ENCODE measurements at places on chromosomes 3 and 15. TPM values are rescaled to one million over a fixed set of nuclear protein-coding genes. Genes with fewer than 3 reads are reported as not detected.

DNA sequence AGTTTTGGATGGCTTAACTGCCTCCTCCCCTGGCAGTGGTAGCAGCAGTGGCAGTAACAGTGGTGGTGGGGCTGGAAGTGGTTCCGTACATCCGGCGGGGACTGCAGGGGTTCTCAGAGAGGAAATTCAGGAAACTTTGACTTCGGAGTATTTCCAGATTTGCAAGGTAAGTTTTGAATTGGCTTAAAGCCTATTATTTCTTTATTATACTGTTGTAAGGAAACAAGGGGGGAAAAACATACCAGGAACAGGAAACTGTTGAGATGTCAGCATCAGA lies 1.5 kb downstream of the STXBP5L start:
- no peak for DNase-seq
- no peak overlapping the region for H3K27ac ChIP-seq
- H3K4me3 ChIP-seq, result peak overlapping the region; percentile 46
- H3K4me1 ChIP-seq, result peaks cover 17% of the 10 kb centered on the region

DNA sequence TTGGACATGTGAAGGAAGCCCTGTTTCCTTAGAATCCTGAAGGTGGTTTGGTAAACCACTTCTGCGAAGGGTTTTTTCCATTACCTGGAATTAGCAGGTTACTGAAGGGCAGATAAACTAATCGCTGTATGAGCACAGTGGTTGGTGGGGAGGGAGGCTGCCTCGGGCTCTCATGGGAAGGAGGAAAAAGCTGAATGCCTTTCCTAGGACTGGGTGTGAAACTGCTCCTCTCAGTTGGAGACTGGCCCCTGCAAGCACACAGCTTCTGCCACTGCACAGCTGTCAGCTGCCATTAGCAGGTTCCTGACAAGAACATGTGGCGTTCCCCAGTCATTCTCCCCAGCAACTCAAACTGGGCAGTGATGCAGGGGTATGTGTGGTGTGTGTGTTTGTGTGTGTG lies 376.3 kb downstream of the GAP43 start:
- H3K4me3 ChIP-seq, result no peak overlapping the region
- H3K4me1 ChIP-seq, result no peaks in the 10 kb centered on the region
- DNase-seq, result no peak
- peaks cover 4% of the 10 kb centered on the region for H3K27me3 ChIP-seq

DNA sequence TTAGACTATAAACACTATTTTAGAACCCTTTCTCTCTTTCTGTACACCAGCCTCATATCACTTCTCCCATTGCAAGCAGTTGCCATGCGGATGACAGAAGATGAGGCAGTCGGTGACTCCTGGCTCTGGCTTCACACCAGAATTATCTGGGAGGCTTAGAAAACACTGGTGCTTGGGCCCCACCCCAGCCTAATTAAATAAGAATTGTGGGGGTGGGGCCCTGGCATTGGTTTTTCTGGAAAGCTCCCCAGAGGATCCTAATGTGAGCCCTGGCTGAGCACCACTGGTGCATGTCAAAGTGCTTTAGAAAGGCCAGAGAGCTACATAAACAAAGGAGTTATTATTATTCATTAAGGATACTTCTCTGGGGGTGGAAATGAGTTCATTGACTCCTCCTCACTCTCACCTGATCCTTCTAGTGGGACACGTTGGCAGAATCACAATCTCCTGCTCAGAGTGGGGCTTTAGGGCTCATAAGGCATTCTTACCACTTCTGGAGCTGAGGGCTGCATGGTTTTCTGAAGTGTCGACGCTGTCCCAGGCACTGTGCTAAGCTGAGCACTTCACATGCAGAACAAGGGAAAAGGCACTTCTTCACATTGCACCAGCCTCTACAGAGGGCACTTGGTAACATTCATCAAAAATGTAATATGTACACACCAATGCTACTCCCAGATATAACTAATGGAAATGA lies 188.5 kb upstream of the TLE3 start:
- H3K27ac ChIP-seq, result no peak overlapping the region
- H3K4me1 ChIP-seq, result peaks cover 46% of the 10 kb centered on the region
- H3K27me3 ChIP-seq, result no peaks in the 10 kb centered on the region
- no peak for DNase-seq

GRCh38 chr3:150014782-150015181 lies 44.1 kb upstream of the PFN2 start:
- no peak overlapping the region for H3K4me3 ChIP-seq
- no peak overlapping the region for H3K27ac ChIP-seq
- no peaks in the 10 kb centered on the region for H3K36me3 ChIP-seq

DNA sequence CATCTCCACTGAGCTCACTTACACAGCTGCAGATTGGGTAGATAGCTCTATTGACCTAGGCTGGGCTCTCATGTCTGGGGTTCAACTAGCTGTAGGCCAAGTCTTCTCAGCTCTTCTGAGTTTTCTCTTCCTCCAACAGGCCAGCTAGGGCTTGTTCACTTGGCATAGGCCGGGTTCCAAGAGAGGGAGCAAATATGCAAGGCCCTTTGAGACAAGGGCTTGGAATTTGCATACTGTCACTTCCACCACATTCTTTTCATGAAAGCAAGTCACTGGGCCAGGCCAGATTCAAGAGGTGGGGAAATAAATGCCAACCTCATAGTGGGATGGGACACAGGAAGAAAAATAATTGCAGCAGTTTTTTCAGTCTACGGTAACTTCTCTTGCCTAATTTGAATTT lies 25.2 kb downstream of the PIGB start:
- no peak overlapping the region for H3K4me3 ChIP-seq
- no peaks in the 10 kb centered on the region for H3K27me3 ChIP-seq
- no peak for DNase-seq
- H3K27ac ChIP-seq, result peak overlapping the region; percentile 12
- H3K36me3 ChIP-seq, result peaks cover 65% of the 10 kb centered on the region
- H3K4me1 ChIP-seq, result no peaks in the 10 kb centered on the region

DNA sequence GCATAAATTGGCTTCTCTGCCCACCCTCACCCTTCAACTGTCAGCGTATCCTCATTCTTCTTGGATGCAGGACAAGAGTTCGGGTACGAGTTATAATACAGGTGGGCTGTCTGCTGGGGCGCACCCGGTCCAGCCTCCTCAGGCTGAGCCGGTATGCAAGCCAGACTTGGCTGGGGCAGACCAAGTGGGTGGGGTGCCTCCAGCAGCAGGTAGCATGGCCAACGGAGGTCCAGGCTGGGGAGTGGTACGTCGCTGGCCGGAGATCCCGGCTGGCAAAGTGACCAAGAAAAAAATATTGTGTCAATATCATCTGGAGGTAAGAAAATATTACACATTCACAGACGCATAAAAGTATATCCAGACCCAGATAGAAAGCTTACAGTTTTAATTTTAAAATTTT lies 45.6 kb downstream of the GATM start:
- no peaks in the 10 kb centered on the region for H3K4me1 ChIP-seq
- H3K4me3 ChIP-seq, result no peak overlapping the region
- no peaks in the 10 kb centered on the region for H3K36me3 ChIP-seq
- no peak for DNase-seq
- H3K27me3 ChIP-seq, result peaks cover 13% of the 10 kb centered on the region

GRCh38 chr3:133574260-133574881 lies 885 bp downstream of the CDV3 start:
- no peaks in the 10 kb centered on the region for H3K27me3 ChIP-seq
- DNase-seq, result peak; percentile 76
- H3K4me3 ChIP-seq, result peak overlapping the region; percentile 93
- peaks cover 46% of the 10 kb centered on the region for H3K36me3 ChIP-seq

GRCh38 chr3:66795365-66795764 lies 202.7 kb upstream of the KBTBD8 start:
- H3K4me1 ChIP-seq, result no peaks in the 10 kb centered on the region
- H3K27ac ChIP-seq, result no peak overlapping the region
- H3K27me3 ChIP-seq, result peaks cover 23% of the 10 kb centered on the region
- no peaks in the 10 kb centered on the region for H3K36me3 ChIP-seq
- H3K4me3 ChIP-seq, result no peak overlapping the region
- no peak for DNase-seq

- H3K27ac ChIP-seq, result no peak overlapping the region
- H3K27me3 ChIP-seq, result no peaks in the 10 kb centered on the region
- DNase-seq, result no peak
- H3K4me1 ChIP-seq, result no peaks in the 10 kb centered on the region
- peaks cover 6% of the 10 kb centered on the region for H3K36me3 ChIP-seq
These were observed 68.1 kb downstream of the PGPEP1L start for GRCh38 chr15:98939311-98940080.

DNA sequence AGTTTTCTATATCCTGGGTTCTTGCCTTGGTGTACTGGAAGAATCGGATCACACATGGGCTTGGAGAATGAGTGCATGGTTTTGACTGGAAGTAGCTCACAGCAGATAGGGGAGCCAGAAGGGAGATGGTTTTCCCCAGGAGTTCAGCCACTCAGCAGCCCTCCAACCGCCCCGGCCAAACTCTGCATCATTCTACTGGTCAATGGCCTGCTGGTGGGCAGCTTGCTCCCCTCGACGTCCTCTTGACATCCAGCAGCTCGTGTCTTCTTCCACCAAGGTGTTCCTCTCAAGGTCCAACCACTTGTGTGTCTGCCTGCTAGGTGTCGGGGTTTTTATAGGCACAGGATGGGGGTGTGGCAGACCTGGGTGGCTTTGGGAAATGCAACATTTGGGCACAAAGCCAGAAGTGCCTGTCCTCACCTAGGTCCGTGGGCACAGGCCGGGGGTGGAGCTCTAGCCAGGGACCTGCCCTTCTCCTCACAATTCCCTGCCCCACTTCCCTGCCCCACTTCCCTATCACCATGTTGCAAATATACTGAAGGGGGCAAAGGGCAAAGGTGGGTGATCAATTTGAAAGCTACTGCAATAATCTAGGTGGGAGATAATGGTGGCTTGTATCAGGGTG lies 3.0 kb upstream of the GTPBP8 start:
- H3K36me3 ChIP-seq, result no peaks in the 10 kb centered on the region
- H3K4me1 ChIP-seq, result peaks cover 47% of the 10 kb centered on the region
- no peaks in the 10 kb centered on the region for H3K27me3 ChIP-seq
- H3K4me3 ChIP-seq, result no peak overlapping the region
- peak overlapping the region; percentile 22 for H3K27ac ChIP-seq
- no peak for DNase-seq

DNA sequence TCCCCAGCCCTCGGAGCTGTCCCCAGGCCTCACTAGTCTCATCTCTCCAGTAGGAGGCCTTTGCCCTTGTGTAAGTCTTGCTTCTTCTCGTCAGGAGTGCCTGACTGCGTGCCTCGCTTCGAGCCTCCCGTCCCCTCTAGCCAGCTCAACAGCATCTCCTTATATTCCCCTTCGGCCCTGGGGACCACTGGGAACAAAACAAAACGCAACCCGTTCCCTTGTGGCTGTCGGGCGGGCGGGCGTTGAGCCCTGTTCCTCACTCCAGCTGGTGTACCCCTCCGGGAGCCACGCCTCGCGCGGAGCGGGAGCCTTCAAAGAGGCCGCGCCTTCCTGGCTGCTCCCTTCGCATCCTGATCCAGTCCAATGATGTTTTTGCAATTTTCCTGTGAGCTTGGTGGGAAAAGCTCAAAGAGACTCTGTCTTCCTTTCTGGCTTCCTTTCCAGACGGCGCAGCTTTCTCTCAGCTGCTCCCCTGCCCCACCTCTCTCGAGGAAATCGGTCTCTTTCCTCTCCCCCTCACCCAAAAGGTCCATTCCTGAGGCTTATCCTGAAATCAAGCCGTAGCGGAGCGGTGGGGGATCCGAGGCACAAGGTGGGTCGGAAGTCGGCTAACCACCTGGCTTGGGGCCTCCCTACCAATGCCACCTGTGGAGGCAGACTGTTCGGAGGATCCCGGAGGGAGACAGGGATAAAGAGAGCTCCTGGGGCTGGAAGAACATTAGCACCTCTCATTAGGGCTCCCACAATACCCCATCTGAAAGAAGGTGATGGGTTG lies 33.4 kb upstream of the SRP14 start:
- no peak for DNase-seq
- no peaks in the 10 kb centered on the region for H3K27me3 ChIP-seq
- H3K4me3 ChIP-seq, result peak overlapping the region; percentile 16
- peaks cover 34% of the 10 kb centered on the region for H3K4me1 ChIP-seq

GRCh38 chr3:88038566-88038965 lies 20.2 kb downstream of the CGGBP1 start:
- H3K36me3 ChIP-seq, result no peaks in the 10 kb centered on the region
- no peak for DNase-seq
- no peak overlapping the region for H3K27ac ChIP-seq
- H3K4me1 ChIP-seq, result peaks cover 12% of the 10 kb centered on the region
- H3K27me3 ChIP-seq, result no peaks in the 10 kb centered on the region

GRCh38 chr15:74725225-74725774 lies at the start of gene CYP1A1:
TSS of gene CYP1A1 (minus strand) at chr15:74725528. CDS start at chr15:74723097, 2,431 bp downstream.
- peaks cover 11% of the 10 kb centered on the region for H3K4me1 ChIP-seq
- H3K27me3 ChIP-seq, result peaks cover 46% of the 10 kb centered on the region
- no peak within 1 kb of the TSS for H3K27ac ChIP-seq
- no peaks in the 10 kb centered on the region for H3K36me3 ChIP-seq
- DNase-seq, result no peak

DNA sequence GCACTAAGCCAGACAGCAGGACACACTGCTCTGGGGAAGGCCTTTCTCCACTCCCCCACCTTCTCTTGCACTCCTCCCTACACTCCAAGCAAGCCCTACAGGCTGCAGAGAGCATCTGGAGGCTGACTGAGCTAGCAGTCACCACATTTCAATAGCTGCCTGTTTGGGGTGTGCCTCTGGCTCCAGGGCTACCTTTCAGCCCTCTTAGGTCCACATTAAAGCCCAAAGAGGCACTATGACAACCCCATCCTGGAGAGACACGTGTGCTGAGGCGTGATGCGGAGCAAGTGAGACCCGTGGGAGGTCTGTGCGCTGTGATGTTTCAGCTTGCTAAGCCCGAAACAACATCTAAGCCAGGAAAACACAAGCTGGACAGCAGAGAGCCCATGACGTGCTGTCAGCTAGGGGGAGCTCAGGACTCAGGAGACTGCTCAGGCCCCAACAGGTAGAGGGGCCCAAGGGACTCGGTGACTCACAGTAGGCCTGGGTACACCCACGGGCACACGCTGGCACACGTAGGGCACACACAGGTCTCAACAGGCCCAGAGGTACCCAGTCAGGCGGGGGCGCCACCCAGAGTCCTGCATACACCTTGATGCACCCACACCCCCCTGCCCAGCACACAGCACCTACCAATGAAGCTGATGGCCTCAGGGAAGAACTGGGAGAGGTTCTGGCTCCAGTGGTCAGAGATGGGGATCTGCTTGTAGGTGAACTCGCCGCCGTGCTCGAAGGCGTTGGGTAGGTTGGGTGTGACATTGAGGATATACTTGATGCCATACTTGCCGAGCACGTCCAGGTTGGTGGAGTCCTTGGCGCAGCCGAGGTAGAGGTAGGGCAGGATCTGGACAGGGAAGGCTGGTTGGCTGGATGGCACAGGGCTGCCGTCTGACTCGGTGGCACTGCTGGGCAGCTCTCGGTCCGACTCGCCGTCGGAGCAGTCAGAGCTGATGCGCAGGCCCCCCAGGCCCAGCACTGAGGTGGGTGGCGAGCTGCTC lies 2.8 kb downstream of the DUSP7 start:
- H3K4me1 ChIP-seq, result peaks cover 47% of the 10 kb centered on the region
- DNase-seq, result peak; percentile 39
- H3K36me3 ChIP-seq, result peaks cover 21% of the 10 kb centered on the region
- peak overlapping the region; percentile 84 for H3K27ac ChIP-seq
- H3K4me3 ChIP-seq, result peak overlapping the region; percentile 48

GRCh38 chr3:119034256-119035013 lies at the start of gene IGSF11:
TSS of gene IGSF11 (minus strand) at chr3:119034846. CDS start at chr3:119034582, 264 bp downstream.
- peaks cover 9% of the 10 kb centered on the region for H3K4me1 ChIP-seq
- peaks cover 40% of the 10 kb centered on the region for H3K27me3 ChIP-seq
- peak; percentile 49 for DNase-seq
- H3K4me3 ChIP-seq, result peak within 1 kb of the TSS; percentile 82
- no peaks in the 10 kb centered on the region for H3K36me3 ChIP-seq
- H3K27ac ChIP-seq, result no peak within 1 kb of the TSS

Gene AHSG
- total RNA-seq, result not detected

Gene PLIN1
- 0.27 TPM for total RNA-seq

Gene LCTL
- total RNA-seq, result not detected

Gene BCL2A1
- 189 TPM for total RNA-seq
